ENCODE measurements at places on chromosomes 5 and 9.

GRCh38 chr9:69175486-69175885 lies 1.4 kb downstream of the TJP2 start:
- DNase-seq: no peak

DNA sequence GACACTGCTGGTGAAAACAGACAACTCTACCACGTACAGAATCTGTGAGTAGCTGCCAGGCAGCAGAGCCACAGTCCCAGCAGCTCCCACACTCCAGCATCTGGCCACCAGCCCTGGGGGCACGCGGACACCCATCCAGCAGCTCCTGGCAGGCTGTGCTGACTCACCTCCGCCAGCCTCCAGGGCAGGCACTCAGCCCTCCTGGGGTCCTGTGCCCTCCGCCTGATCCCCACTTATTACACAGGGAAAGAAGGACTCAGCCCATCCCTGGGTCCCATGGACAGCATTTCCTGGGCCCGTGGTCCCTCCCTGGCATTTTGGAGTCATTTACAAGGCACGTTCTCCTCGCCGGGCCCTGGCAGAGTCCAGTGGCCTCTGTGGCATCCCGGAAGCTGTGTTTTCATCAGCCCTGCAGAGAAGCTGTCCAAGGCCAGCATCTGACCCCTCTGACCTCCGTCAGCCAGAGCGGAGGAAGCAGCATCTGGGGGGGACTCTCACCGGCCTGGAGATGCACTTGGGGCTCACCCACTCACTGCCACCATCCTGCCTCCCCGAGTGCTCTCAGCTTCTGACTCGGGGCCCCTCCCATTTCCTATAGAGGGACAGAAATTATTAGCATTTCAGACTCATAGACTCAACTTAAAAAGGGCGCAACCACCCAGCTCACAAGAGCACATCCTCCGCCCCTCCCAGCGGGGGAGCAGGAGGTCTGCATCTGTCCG lies 21.6 kb downstream of the PAEP start:
- DNase-seq: no peak

DNA sequence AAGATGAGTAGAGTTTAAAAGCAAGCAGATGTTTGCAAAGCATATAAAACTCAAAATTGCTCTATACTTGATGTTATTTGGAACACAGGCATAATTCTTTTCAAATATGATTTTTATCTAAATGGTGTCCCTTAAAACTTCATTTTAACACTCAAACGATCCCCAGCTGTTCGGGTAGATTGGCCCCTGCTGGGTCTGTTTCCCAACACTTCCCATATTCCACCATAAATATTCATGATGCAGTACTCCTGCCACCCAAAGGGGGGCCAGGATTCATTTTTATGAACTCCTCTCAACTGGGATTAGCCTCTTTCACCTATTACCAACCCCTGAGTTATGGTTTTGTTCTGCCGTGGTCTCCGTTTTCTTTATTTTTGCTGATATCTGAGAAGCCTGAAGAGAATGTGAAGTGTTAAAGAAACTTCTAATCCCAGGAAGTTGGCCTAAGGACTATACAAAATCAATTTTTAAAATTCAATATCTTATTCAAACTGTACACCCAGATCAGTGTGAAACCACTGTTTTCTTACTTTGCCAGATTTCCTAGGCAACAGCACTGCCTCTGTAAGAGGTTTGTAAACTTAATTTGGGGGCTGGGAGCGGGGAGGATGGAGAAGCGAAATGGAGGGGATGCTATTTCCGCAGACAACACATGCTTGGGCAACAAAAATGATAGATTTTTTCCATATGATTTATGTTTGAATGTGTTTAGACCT lies 384.1 kb downstream of the DMRT2 start:
- DNase-seq: no peak

GRCh38 chr5:142115937-142116614 lies 7.5 kb downstream of the NDFIP1 start:
- no peak for DNase-seq

GRCh38 chr5:147510885-147511284 lies 1.0 kb upstream of the DPYSL3 start:
- no peak for DNase-seq

All from T follicular helper cell (primary cell).